Hematopoietic multipotent progenitor cell treated with erythropoietin and hydrocortisone succinate and interleukin-3 and kit ligand, for 8 days (in vitro differentiated cells): ENCODE measurements at places on chromosomes 7 and 10.
A peak's percentile ranks its signal among the peaks of the same experiment; 100 is the strongest.

- DNase-seq, result no peak
Observed at GRCh38 chr10:25176421-25176968, 1.7 kb downstream of the GPR158 start.

GRCh38 chr7:56046721-56047445 lies 4.4 kb downstream of the PSPH start:
- DNase-seq, result peak; percentile 76

DNA sequence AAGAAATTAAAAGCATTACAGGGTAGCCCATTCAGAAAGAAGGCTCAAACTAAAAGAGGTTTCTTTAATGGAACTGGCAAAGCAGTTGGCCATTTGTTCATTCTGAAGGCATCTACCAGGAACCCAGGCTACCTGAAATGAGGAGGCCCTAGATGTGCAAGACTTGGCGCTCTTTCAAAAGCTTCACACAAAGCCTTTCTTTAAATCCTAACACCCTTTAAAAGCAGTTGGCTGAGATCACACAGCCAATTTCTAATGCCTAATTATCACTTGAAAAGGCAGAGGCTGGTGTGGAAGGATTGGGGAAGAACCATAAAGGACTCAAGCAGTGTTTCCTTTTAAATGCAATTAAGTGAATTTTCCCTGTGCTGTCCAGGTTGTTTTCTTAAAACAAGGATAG lies 23.2 kb downstream of the PPP1R17 start:
- no peak for DNase-seq

- peak; percentile 80 for DNase-seq
Observed at GRCh38 chr10:98425511-98426352, 10.8 kb upstream of the PYROXD2 start.

DNA sequence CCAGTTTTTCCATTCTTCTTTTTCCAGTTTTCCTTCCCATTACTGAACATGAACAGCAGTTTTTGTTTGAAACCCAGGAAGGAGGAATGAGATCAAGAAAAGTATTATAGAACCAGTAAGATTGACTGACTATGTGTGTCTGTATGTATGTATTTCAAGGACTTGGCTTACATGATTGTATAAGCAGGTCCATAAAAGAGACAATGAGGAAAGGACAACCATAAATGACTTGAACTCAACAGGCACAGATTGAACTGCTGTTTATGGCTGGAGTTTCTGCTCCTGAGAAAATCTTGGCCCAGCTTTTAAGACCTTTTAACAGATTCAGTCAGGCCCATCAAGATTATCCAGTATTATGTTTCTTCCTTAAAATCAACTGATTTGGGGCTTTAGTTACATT lies 39.1 kb downstream of the TMEM106B start:
- no peak for DNase-seq
